Fibroblast of skin of right quadriceps (primary cell): ENCODE measurements at places on chromosomes 2 and 18.

DNA sequence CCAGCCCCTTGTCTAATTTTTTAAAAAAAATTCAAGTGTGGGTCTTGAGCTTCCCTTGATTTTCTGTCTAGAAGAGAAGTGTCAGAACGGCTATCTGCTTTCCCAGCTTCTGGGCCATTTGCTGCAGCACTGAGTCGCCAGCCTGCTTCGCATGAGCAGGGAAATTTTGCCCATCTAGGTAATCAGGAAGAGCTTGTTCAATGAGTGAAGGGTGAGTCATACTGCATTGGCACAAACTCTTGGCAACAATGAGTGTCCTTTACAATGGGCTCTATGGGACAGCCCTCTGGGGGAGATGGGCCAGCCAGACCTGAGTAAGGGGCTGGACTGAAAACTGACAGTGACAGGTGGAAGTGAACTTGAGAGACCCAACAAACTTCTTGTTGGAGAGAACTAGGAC lies 2.4 kb upstream of the RNF144A start:
- DNase-seq = peak; percentile 18

DNA sequence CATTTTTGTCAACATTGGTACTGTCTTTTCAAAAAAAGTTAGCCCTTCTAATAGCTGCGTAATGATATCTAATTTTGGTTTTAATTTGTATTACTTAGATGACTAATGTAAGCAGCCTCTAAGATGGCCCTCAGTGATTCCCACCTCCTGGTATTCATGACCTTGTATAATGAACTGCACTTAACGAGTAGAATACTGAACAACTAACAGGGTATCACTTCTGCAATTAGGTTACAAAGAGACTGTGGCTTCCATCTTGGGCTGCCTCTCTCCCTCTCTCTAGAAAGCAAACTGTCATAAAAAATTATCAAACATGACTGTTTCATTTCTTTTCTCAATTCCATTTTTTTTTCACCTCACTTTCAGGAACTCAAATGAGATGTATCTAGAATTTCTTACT lies 120.9 kb downstream of the RNF152 start:
- no peak for DNase-seq

DNA sequence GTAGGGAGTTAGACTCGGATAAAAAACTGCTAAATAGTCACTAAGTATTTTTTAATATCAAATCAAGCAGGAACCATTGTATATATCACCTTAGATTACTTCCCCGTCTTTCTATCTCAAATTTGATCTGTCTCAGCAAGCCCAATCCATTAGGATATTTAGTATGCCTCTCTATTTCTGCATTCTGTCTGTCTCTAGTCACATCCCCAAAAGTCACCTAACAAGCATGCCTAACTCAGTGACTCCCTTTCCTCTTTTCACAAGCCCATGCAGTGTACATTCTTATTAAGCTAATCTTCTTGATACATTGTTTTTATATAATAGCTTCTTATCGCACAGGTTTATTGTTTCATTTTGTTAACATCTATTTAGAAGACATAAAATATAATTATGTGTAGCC lies 57.8 kb downstream of the PDE1A start:
- DNase-seq = no peak

- DNase-seq = peak; percentile 13
These were observed 709.1 kb upstream of the CHAC2 start for GRCh38 chr2:53058526-53058925.

GRCh38 chr2:101710036-101710435 lies 12.5 kb downstream of the MAP4K4 start:
- DNase-seq = no peak

DNA sequence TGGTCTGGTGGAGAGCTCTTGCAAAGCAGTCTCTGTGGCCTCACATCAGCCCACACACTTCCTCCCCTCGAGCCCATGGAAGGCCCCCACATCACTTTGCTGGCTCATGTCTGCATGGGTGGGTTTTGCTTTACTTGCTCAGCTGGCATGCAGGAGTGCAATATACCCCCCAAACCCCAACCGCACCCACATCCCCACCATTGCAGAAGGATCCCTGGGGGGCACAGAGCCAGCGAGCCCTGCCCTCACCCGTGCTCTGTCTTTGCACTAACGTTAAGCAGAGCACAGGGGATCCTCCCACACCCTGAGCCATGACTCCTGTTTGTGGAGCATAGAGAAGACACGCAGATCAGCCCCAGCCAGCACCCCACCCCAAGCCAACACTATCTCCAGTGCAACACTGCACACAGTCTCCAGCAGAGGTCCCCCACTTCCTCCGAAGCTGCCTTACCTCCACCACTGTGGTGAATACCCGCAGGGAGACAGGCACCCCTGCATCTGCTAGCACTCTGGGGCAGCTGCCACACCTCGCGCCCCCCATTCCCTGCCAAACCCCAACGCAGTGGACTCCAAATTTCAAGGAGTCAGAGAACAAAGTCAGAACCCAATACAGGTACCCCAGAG lies 177.8 kb upstream of the RGPD4 start:
- no peak for DNase-seq

DNA sequence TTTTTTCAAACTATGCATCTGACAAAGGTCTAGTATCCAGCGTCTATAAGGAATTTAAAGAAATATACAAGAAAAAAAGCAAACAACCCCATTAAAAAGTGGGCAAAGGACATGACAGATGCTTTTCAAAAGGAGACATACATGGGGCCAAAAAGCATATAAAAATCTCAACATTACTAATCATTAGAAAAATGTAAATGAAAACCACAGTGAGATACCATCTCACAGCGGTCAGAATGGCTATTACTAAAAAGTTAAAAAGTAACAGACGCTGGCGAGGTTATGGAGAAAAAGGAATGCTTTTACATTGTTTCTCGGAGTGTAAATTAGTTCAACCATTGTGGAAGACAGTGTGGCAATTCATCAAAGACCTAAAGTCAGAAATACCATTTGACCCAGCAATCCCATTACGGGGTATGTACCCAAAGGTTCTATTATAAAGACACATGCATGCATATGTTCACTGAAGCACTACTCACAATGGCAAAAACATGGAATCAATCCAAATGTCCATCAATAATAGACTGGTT lies 643.1 kb upstream of the LRRTM1 start:
- no peak for DNase-seq

DNA sequence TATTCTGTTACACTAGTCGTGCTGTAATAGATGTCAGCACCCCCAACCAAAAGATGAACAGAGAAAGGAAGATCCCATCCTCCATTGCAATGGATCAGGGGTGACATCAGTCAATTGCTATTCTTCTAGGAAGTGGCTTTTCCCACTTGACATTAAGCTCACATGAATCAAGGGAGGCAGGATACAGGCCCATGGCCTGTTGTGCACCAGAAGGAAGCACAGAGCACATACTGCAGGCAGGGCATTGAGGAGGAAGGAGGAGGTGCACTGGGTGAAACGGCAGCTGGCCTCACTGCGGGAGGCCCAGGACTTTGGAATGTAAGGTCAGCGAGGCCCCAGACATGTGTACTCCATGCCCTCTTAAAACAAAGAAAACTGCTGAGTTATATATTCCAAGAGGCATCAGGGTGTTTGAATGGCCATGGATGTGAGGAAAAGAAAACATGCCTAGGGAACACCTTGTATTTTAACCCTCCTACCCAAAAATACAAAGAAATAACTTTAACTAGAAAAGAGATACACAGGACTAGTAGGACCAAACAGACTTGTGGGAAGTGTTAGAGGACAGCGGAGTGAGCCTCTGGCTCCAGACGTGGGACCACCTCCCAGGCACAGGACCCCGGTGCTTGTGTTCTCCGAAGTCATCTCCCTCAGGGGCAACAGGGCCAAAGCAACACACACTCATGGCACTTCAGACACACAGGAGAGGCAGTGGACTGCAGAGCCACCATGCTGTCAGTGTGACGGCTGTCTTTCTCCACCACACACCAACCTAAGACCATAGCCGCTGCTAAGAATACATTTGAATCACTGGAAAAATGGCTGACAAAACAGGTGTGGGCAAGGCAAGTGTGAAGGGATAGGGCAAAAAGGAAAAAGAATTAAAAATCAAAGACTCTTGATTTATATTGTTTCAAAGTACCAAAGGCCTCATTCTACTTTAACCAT lies 51.4 kb upstream of the RIOK3 start:
- DNase-seq = peak; percentile 72

DNA sequence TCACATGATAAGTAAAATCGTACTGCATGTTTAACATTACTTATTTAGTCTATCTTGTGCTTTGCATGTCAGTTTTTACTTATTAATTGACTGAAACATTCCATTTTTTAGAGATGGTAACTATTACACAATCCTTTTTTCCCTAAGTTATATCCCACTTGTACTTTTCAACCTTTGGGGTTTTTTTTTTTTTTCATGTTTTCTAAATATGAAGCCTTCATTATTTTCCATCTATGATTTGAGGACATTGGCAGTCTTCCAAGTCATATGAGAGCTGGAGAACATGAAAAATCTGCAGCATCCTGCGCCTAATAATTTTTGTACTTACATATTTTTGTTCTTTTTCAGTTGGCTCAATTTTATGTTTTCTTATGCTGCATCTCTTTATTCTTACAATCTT lies 113.9 kb downstream of the MYO1B start:
- no peak for DNase-seq

DNA sequence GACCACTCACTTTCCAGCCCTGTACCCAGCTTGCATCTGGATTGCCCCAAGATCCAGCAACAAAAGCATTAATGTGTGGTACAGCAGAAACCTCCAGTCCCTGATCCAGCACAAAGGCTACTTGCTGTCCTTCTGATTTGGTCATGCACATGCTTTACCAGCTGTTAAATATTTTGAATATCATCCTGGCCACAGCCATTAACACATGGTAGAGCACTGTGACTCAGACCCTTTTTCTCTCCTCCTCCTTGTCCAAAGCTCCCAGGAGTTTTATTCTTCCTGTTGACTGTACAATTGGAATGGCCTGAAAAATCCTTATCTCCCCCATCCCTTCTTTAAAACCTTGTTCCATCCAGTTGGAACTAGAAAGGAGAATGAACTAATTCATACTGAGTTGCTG lies 419.7 kb upstream of the TNP1 start:
- DNase-seq = peak; percentile 99

GRCh38 chr18:62992877-62993365 lies 277.6 kb downstream of the PHLPP1 start:
- no peak for DNase-seq

- DNase-seq = peak; percentile 39
These were observed 235.5 kb downstream of the GULP1 start for GRCh38 chr2:188527141-188527540.

- no peak for DNase-seq
These were observed 40.5 kb upstream of the TNFRSF11A start for GRCh38 chr18:62284637-62285036.

DNA sequence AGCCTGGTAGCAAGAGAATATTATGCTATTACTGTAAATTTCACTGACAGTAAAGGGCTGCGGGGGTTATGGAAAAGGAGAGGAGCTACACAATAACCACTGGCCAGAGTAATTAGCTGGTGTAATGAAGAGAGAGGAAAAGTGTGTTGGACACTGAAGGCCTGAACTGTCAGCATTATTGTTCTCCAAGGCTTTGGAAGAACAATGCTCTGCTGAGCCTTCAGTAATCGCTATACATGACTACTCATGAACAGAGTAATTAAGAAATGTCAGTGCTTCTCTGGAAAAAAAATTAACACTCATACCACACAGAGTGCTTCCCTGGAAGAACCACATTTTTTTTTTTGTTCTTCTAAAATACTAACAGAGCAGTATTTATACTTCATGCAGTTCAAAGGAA lies 931.3 kb downstream of the CPS1 start:
- no peak for DNase-seq

- no peak for DNase-seq
These were observed 22.4 kb upstream of the NAGK start for GRCh38 chr2:71045865-71046548.

DNA sequence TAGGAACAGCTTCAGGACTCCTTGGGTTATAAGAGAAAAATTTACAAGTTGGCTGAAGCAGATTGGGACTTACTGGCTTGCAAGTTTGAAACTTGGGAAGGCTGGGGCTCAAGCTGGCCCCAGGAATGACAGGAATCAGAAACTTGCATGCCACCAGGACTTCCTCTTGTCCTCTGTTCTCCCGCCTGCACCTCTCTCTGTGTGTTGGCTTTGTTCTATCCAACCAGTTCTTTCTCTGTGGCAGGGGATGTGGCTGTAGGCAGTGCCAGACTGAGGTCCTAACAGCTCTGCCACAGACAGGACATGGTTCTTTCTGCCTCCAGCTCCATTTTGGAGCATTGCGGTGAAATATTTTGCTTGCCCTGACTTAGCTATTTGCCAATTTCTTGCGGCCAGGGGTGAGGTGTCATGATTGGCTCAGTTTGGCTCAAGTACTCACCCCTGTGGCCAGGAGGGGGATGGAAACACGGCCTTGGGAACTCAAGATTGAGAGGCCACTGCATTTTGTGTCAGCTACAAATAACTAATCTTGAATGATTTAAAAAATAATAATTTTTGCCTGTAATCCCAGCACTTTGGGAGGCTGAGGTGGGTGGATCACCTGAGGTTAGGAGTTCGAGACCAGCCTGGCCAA lies 48.9 kb downstream of the MEP1B start:
- no peak for DNase-seq

DNA sequence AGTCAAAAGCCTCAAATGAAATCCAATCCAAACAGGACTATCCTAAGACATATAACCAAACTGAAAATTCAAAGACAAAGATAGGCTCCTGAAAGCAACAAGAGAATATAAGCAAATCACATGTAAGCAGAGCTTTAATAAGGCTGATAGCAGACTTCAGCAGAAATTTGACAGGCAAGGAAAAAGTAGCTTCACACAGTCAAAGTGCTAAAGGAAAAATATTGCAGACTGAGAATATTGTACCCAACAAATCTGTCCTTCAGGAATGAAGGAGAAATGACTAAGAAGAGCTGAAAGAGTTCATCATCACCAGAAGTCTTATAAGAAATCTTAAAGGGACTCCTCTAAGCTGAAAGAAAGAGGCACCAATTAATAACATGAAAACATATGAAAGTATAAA lies 150.0 kb downstream of the EVA1A start:
- DNase-seq = no peak

DNA sequence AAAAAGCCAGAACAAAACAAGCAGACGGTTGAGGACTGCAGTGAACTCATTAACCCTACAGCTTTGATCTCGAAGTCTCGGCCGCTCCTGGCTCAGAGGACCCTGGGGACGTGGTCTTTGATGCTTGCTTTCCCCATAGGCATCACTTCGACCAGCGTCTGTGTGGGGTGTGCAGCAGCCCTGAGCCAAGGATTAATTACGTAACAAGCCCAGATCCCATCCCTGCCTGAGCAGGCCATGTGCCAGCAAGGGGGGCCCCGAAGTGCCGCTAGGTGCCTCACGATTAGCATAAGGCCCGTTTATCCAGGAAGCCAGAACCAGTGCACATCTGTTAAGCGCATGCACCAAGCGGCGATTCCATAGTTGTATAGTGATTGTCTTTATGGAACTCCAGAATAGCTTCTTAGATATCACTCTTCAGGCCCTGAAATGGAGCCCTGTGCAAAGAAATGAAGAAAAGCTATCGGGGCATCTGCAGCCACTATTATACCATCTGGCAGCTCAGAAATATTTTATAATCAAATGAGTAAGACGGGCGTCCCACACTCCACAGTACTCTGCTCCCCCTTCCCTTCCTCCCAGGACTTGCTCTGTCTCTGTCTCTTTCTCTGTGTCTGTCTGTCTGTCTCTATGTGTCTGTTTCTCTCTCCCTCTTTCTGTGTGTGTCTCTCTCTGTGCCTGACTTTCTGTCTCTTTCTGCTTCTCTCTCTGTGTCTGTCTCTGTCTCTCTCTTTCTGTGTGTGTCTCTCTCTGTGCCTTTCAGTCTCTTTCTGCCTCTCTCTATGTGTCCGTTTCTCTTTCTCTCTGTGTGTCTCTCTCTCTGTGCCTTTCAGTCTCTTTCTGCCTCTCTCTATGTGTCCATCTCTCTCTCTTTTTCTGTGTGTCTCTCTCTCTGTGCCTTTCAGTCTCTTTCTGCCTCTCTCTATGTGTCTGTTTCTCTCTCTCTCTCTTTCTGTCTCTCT lies 41.7 kb downstream of the HPCAL1 start:
- peak; percentile 21 for DNase-seq
